Smooth muscle cell of trachea (primary cell): ENCODE measurements at places on chromosomes 2 and 18. TPM values are rescaled to one million over a fixed set of nuclear protein-coding genes. Genes with fewer than 3 reads are reported as not detected.

RESP18 gene
- total RNA-seq: not detected in 2 replicates

XIRP2 gene
- not detected in 2 replicates for total RNA-seq

MARS2 gene
- 1.3 and 4.0 TPM in 2 replicates for total RNA-seq

GPAT2 gene
- 16.2 and 19.3 TPM in 2 replicates for total RNA-seq

ALPP gene
- under 0.01 TPM in 1 of 2 replicates, not detected in the other for total RNA-seq

UGT1A3 gene
- total RNA-seq: not detected in 2 replicates

TSPYL6 gene
- under 0.01 TPM in 1 of 2 replicates, not detected in the other for total RNA-seq

VPS54 gene
- total RNA-seq: 21.2 and 25.6 TPM in 2 replicates

RTTN gene
- 14.2 and 22.8 TPM in 2 replicates for total RNA-seq

SRD5A2 gene
- not detected in 2 replicates for total RNA-seq

EML4 gene
- 40.2 and 74.6 TPM in 2 replicates for total RNA-seq

FAP gene
- total RNA-seq: 112 and 143 TPM in 2 replicates

HOXD4 gene
- total RNA-seq: not detected in 2 replicates

UGT1A7 gene
- not detected in 2 replicates for total RNA-seq

EML6 gene
- 0.15 and 0.66 TPM in 2 replicates for total RNA-seq

PDCD1 gene
- not detected in 2 replicates for total RNA-seq

SERPINB2 gene
- total RNA-seq: 2.6 and 6.5 TPM in 2 replicates

KCNK3 gene
- under 0.01 TPM in 2 replicates for total RNA-seq

TGFA gene
- total RNA-seq: 0.73 TPM in 1 of 2 replicates, not detected in the other
